ENCODE measurements at places on chromosomes 7 and 10.

DNA sequence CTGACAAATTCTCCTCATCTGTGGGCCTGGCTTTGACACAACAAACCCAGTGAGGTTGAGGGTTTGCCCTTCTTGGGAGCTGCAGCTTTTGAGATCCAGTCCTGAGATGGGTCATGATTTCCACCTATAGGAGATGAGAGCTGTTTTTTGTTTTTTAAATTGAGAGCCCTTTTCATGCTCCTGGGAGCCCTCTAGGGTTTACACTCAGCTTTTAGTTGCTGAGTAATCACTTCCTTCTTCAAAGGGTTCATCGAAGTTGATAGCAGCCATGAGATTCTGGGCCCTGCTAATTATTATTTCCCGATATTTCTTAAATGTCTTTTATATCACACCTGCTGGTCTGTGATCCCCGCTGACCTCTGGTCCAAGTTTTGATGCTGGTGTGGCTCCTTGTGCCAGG is 47.3 kb upstream of the VIPR2 start:
- DNase-seq: no peak

DNA sequence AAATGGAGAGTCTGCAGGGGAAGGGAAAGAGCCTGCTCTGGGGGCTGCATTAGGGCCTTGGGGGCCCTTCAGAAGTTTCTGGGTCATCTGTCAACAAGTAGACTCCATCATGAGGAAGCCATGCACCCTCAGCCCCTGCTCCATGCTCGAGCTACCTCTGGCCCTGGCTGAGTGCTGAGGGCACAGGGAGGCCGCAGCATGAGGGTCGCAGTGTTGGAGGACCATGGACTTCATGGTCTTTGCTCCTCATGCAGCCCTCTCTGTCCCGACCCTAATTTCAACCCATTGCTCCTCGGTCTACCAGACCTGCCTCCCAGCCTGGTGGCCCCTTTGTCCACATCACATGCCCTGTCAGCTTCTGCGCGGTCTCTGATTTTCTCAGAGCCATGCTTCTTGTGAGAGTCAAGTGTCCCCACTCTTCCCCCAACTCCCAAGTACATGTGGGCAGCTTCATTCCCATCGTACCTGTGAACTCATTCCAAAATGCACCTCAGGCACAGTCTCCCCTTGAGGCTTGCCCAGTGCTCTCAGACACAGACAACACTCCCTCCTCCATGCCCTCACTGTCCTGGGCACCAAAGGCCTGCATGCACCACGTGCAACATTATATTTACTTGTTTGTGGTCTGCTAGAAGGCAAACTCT is 14.7 kb downstream of the ZNF488 start:
- no peak for DNase-seq

DNA sequence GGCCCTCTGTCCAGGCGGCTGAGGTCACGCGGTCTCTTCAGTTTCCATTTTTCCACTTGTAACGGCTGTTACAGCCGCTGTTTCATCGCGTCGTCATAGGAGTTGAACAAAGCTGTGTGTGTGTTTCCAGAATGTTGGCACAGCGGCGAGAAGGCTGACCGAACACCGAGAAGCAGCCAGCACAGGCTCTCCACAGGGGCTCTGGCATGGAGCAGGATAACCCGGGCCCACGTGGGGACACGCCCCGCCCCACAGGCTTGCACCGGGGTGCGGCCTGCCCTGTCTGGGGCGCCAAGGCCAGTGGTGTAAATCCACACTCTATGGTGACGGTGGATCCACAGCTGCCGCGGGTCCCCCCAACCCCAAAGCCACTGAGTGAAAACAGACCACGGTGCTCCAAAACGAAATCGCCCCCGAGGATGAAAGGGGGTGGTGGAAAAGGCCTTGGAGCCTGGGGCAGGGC is 448.2 kb downstream of the DNAJB6 start:
- no peak for DNase-seq

DNA sequence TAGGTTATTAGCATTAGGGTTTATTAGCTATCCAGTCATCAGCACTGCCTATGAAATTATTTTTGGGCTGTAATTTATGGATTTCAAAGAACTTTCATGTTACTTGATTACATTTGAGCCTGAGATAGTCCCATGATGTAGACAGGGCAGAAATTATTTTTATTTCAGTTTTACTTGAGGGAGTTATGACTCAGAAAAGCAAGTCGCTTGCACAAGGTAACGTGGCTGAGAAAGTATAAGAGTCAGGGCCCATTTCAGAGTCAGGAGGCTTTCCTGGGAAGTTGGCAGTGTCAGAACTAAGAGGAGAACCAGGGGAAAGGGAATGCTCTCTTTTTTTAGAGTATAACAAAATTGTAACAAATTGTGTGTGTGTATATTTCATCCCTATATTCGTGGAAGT is 16.5 kb downstream of the GATA3 start:
- DNase-seq: no peak

DNA sequence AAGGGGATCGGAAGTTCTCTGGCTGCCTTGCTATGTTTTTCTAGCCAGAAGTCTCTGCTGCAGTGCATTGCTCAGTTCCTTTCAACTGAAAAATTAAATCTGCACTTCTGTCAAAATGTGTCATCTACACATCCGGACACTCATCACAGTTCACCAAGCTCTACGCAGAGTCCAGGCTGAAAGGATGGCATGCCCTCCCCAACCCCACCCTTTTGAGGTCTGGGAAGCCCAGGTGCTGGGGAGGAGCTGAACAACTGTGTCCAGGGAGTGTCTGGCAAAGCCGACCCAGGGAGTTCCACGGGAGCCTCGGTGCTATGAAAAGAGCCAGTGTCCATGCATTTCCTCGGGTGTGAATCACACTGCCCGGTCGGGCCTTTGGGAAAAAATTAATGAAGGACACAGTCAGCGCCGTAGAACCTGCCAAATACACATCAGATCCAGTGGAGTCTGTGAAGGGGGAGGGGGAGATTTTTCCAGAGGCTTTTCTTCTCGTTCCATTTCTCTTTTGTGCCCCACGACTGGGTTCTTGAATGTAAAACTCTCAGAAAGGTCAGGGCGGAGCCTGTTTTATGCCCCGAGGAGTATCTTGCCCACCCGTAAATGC is 757 bp upstream of the PALS2 start:
- DNase-seq: no peak

GRCh38 chr7:117616694-117617093 is 136.9 kb downstream of the CFTR start:
- DNase-seq: no peak

DNA sequence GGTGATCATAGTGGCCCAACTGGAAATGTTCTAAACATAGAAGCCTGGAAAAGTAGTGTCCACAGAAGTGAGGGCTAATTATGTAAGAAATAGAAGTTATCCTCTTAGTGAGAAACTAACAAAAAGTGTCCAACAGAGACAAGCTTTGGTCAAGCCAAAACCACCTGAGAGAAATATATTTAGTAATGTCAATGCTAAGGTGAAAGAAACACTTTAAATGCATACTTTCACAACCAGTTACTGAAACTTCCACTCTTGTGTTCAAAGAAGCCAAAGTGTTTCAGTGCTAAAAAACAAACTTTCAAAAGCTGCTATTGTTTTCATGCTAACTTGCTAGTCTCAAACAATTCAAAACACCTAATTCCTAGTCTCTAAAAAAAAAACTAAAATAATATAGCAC is 18.1 kb downstream of the RAB11FIP2 start:
- DNase-seq: no peak

- no peak for DNase-seq
Observed at GRCh38 chr10:17134737-17135260, 5.2 kb upstream of the CUBN start.

DNA sequence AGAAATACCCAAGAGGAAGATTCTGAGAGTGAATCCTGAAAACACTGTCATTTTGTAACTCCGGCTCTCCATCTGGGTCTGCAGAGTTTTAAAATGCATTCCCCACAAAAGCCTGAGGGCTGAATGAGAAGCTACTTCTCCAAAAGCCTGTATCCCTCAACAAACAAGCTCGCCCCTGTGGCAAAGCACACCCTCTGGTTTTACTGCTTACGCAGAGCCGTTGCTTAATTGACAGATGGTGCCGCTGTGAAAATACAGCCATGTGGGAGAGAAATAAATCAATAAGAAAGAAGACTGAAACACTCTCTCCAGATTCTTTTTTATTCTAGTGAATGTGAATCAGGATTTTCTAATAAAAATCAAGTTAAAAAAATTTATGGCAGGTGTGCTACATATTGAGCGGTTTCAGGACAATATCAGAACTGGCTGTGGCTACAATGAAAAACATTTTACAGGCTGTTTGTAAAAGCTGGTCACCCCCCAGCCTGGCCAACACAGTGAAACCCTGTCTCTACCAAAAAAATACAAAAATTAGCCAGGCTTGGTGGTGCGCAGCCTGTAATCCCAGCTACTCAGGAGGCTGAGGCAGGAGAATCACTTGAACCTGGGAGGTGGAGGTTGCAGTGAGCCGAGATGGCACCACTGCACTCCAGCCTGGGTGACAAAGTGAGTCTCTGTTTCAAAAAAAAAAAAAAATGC is 32.5 kb downstream of the C7orf33 start:
- DNase-seq: no peak

- no peak for DNase-seq
Observed at GRCh38 chr7:18498341-18498740, 2.8 kb downstream of the HDAC9 start.

- no peak for DNase-seq
Observed at GRCh38 chr7:141752634-141753033, 11.3 kb upstream of the TAS2R3 start.

DNA sequence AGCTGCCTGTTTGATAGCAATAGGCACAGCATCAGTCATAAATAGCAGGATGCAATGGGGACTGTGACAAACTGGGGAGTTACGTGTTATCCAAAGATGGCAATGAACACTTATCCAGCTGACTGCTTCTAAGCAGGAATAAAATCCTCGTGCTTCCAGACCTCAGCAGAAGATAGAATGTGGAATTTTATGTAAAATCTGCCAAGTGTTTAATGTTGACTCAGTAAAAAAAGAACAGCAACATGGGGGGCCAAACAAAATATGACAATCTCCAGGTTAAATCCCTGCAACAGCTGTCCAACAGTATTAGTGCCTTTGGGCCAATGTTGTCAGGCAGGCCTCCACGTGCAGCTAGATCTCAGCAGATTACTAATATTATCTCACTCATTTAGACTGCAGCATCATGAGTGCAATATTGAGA is 127.3 kb downstream of the SEMA3C start:
- no peak for DNase-seq

DNA sequence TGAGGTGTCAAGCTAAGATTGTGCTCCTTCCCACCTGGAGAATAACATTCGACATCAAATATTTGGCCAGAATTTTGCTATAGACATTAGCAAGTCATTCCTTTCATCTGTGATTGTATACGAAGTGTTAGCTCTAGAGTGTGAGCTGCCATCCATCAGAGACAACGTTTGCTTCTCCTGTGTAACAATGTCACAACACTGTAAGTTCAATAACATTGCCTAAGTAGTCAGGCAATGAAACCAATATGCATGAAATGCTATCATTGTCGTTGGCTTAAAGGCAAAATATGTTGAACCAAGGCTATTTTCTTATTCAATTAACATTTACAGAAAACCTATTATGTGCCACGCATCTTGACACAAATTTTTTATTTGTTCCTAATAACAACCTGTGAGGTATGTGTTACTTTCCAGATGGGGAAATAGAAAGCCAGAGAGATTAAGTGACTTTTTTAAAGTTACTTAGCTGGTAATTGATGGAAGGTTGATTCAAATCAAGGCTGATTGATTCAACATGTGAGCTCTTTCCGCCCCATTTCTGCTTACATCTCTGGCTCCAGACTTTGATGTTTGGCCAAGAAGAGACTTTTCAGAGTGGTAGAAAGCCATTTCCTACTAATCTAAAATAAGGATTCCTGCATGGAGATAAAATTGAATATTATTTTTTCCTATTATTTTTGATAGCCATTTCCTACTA is 32.0 kb downstream of the BET1 start:
- no peak for DNase-seq

GRCh38 chr10:127871631-127872010 is 21.1 kb downstream of the CLRN3 start:
- no peak for DNase-seq

GRCh38 chr7:19080093-19080492 is 37.3 kb downstream of the TWIST1 start:
- no peak for DNase-seq

DNA sequence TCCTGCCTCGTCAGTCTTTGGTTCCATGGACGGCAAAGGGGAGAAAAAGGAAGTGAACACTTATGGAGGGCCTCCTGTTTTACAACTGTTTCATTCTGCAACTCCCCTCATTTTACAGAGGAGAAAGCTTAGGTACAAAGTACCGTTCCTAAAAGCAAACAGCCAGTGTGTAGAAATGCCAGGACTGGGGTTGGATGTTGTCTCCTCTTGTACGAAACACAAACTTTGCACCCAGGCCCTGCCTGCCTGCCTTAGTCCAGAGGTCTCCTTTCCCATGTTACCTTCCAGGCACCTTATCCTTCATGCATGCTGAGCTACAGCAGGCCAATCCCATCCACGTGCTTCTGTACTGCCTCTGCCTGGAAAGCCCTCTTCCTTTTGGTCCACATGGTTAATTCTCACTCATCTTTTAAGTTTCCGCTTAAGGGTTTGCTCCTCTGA is 86.0 kb downstream of the ICA1 start:
- peak; percentile 15 for DNase-seq

- no peak for DNase-seq
Observed at GRCh38 chr7:30937416-30937815, 25.8 kb downstream of the AQP1 start.

DNA sequence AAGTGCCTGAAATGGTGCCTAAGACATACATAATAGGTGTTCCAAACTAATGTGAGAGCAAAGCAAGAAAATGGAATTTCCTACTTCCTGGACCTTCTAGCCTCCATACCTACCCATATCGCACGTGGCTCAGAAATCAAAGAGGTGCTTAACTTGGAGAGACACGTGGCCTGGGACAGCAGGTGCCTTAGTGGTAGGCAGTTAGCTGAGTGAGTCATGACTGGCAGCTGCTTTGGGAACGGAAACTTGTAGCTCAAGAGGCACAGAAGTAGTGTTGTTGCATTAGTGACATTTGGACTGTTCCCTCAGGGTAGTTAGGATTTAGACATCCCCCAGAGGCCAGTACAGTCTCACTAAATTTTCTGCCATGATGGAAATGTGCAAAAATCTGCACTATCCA is 12.0 kb upstream of the BMPER start:
- no peak for DNase-seq

DNA sequence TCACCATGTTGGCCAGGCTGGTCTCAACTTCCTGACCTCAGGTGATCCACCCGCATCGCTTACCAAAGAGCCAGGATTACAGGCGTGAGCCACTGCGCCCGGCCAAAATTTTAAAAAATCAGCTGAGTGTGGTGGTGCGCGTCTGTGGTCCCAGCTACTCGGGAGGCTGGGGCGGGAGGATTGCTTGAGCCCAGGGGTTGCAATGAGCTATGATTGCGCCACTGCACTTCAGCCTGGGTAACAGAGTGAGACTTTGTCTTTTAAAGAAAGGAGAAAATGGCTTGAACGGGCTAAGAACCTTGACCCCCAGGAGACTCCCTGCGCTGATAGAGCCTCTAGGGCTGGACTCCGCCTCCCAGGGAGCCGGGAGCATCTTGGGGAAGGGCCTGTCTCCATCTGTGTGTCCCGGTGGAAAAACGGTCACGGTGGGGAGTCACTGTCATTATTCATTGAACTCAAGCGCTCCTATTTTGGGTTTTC is 760 bp upstream of the KCTD7 start:
- DNase-seq: no peak

- no peak for DNase-seq
Observed at GRCh38 chr7:78695826-78696225, 757.6 kb downstream of the MAGI2 start.

All from activated CD8-positive, alpha-beta memory T cell treated with anti-CD3 and anti-CD28 coated beads for 48 hours (primary cell).